Brain (organoid and tissue), 16 donors: ENCODE measurements at places on chromosomes 6 and 20.
A peak's percentile ranks its signal among the peaks of the same experiment; 100 is the strongest.

- no peak for DNase-seq
Measured at GRCh38 chr6:106666282-106667021, 37.1 kb downstream of the QRSL1 start.

- DNase-seq, result no peak
Measured at GRCh38 chr6:41028561-41029412, 10.2 kb downstream of the UNC5CL start.

DNA sequence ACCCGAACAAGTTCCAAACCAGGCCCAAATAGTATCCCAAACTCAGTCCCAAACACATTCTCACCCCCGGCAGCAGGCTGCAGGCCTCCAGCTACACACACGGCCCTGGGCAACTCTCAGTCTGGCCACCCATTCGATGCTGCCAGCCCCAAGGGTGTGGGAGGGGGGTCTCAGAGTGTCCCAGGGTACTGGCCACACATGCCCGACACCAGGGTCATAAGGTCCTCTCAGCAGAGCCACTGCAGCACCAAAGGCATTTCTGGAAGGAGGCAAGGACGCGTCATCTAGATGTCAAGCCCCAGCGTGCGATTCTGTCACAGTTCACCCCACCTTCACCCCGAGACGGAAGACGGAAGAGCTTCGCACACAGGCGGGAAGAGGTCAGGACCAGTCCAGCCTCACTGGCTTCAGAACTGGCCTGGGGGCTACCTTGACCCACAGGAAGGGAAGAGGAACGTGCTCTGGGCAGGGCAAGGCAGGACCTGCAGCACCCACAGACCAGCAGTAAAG lies 9.5 kb downstream of the MYL9 start:
- no peak for DNase-seq

DNA sequence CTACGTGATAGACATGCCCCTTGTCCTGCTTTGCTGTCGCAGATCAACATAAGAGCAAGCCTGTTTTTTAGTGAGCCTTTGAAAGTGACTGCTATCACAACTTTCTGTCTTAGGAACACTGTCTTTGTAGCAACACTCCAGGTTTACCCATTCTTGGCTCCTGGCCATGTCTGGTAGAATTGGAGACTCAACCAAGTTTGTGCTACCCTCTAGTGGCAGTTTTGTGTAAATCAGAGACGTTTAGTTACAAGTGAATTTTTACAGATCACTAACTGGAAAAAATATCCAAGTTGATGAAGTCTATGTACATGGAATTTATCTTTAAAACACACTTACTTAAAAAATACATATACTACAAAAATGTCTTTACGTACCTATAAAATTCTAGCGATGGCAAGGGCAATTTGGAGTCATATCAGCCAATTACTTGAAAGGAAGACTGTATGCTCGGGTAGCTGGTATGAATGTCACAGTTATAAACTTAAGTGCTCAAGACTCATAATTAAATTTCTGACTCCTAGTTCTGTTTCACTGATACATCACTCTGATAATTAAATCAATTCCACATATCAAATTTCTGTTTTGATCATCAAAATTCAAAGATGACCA lies 101.4 kb downstream of the ADGB start:
- peak; percentile 95 for DNase-seq

- DNase-seq, result no peak
Measured at GRCh38 chr6:94956910-94957309, 620.4 kb upstream of the MANEA start.

DNA sequence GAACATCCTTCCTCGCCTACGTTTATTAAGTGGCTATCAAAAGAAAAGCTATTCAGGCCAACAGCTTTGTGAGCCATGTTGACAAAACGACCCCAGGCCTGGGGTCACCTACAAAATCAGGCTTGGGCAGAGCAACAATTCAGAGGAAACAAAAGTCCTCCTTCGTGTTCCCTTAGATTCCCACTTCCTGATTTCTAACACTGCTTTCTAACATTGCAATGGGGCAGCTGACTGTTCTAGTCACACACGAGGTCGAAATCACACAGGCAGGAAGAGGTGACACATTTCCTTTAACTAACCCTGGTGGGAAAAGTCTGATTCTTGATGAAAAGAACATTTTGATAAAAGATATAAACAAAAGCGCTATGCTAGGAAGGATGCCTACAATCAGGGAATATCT lies 31.9 kb downstream of the WDR27 start:
- no peak for DNase-seq
